ENCODE measurements at places on chromosomes 2 and 18. TPM values are rescaled to one million over a fixed set of nuclear protein-coding genes. Genes with fewer than 3 reads are reported as not detected.

GRCh38 chr18:62634458-62634857 lies 80.9 kb upstream of the PHLPP1 start:
- no peak for DNase-seq

- no peak for DNase-seq
Measured at GRCh38 chr18:62420151-62420512, 95.0 kb downstream of the TNFRSF11A start.

- no peak for DNase-seq
Measured at GRCh38 chr18:58175786-58176176, 131.8 kb downstream of the NEDD4L start.

GRCh38 chr18:75654851-75655751 lies 227.6 kb upstream of the SMIM21 start:
- peak; percentile 71 for DNase-seq

DNA sequence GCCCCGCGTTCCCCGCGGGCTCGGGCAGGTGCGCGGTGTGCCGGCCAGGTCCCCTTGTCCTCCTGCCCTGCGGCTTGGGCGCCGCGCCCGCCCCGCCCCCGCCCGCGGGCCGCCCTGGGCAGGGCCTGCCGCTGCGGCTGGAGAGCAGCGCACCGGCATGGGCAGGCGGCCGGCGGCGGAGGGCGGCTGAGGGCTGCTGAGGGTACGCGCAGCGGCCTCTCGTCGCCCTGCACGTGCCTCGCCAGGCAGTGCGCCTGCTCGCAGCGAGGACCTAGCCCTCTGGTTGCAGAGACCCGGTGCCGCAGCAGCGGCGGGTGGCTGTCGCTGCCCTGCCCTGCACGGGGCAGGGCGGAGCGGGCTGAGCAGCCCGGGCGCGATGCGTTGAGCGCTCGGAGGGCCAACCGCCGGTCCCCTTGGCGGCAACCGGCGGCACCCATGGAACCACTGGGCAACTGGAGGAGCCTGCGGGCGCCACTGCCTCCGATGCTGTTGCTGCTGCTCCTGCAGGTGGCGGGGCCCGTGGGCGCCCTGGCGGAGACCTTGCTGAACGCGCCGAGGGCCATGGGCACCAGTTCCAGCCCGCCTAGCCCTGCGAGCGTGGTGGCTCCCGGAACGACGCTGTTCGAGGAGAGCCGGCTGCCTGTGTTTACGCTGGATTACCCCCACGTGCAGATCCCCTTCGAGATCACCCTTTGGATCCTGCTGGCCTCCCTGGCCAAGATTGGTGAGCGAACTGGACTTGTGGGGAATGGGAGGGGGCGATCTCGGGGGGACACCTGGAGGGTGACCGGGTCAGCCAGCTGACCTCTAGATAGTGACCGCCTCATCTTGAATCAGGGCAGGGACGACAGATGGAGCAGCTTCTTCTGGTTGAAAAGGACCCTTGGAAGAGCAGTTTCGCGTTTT lies at the start of gene SLC9A2:
SLC9A2 (plus strand) TSS at position 140 of the 906 bp plus-strand sequence; CDS start at position 436, 296 bp downstream.
- no peak for DNase-seq

DNA sequence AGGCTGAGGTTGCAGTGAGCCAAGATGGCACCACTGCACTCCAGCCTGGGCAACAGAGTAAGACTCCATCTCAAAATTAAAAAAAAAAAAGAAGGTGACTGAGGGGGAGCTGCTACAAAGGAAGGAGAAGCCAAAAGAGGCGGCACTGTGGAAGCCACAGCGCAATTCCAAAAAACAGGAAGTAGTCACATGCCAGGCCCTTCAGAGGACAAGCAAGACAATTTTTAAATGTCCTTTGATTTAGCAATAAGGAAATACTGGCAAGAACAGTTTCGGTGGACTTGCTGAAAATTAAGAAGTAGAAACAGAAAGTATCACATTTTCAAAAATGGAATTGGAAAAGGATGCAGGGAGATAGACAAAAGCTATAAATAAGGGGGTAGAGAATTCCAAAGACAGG lies 122.8 kb downstream of the OSBPL1A start:
- DNase-seq = no peak

- no peak for DNase-seq
Measured at GRCh38 chr18:60022671-60023276, 123.0 kb downstream of the PMAIP1 start.

GRCh38 chr18:71760541-71760940 lies 783.6 kb downstream of the CBLN2 start:
- no peak for DNase-seq

DNA sequence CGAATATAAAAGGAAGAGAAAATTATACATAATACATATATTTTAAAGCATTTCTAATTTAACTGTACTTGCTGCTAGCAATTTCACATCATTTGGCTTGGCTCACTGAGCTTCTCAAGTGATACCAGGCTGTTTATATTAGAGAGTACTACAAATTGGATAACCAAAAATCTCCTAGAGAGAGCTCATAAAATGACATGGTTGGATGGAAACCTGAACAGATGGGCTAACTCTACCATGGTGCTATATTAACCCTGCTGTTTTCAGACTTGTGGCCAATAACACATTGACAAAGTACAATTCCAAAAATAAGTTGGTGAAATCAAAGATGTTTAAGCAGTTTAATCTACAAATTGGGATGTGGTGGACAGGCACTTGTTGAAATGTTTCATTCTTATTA lies 364.4 kb upstream of the GCFC2 start:
- DNase-seq = no peak

DNA sequence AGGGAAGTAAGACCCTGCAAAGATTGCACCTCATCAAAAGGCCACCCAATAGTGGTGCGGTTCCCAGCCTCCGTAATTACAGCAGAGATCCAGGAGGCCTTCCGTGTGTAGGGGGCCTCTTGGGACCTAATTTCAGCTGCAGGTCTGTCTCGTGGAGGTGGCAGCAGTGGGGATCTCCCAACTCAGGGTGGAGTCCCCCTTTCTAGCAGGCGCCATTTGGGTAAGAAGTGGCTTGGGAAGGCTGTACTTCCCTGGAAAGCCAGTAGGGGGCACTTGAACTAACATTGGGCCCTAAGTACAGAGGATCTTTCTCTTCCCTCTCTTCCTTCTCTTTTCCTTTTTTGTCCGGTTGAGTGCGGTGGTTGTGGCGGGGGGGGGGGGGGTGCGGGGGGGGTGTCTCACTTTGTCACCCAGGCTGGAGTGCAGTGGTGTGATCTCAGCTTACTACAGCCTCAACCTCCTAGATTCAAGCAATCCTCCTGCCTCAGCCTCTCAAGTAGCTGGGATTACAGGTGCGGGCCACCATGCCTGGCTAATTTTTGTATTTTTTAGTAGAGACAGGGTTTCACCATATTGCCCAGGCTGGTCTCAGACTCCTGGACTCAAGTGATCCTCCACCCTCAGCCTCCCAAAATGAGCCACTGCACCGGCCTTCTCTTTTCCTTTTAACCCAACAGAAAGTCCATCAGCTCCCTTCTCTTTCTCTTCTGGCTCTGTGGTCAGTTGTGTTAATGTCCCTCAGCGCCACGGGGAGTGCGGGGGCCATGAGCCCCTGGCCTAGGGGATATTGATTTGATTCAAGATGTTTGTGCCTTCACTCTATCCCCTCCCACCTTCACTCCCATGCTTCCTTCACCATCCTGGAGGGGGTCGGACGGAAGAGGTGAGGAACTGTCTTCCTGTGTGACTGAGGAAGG lies 32.0 kb downstream of the CENPO start:
- peak; percentile 51 for DNase-seq

DNA sequence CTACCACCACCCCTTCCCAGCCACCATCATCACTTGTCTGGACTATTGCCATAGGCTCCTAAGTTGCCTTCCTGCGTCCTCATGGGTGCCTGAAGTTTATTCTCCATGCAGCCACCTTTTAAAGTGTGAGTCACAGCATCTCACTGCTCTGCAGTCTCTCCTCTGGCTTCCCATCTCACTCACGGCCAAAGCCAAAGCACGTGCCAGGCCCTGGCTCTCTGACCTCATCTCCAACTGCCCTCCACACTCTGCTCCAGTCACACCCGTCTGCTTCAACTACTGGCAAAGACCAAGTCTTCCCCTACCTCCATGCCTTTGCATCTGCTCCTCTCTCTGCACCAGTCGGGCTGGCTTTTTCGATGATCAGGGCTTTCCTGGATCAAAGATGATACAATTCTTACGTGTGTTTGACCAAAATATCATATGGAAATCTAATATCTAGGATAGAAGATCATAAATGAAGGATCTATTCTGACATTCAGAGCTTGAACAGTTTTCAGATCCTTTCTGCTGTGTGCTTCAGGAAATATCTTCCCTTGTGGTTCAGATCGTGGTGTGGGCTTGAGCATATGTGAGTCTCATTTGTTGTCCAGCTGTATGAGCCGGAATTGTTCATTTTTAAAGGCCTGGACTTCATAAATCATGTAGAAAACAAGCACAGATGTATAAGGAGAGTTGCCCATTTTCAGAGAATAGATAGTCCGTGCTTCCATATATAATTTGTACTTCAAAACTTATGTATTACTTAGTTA lies 175.6 kb downstream of the PRKCE start:
- DNase-seq = no peak

- DNase-seq = no peak
Measured at GRCh38 chr2:161161074-161161706, 962 bp downstream of the TANK start.

GRCh38 chr2:101736861-101737291 lies 39.4 kb downstream of the MAP4K4 start:
- no peak for DNase-seq

- DNase-seq = no peak
Measured at GRCh38 chr2:225038231-225038523, 4.1 kb downstream of the DOCK10 start.

- no peak for DNase-seq
Measured at GRCh38 chr2:231634951-231635875, 42.5 kb downstream of the TEX44 start.

DNA sequence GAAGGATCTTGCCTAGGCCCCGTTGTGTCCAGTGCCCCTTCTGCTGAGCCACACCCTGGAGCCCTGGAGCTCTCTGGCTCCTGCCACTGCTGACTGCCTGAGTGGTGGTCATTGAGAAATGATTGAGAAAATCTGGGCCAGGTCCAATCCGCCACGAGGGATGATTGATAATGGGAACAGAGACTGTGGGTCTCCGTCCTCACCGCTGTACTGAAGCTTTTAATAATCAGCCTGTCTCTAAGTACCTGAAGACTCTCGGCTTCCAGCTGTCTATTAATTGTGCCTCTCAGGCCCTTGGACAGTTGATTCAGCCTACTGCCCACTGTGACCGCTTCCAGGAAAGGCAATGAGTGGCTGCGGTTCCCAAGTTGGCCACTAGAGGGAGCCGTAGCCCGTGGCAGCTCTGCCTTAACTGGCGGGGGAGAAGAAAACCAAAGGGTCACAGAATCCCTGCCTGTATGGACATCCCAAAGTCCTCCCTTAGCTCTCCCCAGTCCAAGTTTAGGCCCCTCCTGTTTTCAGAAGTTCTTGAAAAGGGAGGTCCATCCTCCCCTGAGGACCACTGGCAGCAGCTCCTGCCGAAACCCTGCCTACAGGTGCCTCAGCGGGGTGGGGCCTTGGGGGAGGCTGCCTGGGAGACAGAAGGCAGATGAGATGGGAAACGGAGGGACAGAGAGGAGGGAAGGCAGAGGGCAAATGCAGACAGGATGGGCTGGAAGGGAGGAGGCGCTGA lies 213.6 kb downstream of the TNS1 start:
- peak; percentile 93 for DNase-seq

GRCh38 chr2:69017835-69018234 lies 4.9 kb downstream of the ANTXR1 start:
- DNase-seq = no peak

DNA sequence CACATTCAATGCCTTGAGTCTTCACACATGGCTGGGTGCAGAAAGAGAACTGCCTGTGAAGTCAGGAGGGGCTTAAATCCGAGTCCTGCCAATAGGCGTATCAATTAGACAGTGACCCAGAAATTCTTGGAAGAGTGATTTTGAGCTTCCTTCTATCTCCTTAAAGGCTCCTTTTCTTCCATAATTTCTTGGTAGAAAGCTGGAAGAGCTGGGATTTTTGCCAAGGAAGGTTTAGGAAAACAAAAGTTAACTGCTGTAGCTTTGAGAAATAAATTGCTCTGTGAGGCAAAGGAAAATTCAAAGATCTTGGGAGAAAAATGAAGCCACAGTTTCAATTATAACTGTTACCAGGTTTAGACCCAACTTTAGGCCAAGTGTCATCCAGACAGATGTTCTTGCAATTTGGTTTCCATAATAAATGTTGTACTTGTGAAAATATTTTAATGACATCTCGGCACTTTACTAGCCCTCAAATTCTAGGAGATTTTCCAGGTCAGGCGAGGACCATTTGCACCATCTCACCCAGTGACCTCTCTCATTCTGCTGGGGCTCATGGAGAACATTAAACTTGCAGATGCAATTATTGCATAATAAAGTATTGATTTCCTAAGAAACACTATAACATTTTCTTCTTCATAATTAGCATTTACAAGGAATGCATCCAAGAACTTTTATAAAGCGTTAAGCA lies 329.7 kb upstream of the MEIS1 start:
- no peak for DNase-seq

DNA sequence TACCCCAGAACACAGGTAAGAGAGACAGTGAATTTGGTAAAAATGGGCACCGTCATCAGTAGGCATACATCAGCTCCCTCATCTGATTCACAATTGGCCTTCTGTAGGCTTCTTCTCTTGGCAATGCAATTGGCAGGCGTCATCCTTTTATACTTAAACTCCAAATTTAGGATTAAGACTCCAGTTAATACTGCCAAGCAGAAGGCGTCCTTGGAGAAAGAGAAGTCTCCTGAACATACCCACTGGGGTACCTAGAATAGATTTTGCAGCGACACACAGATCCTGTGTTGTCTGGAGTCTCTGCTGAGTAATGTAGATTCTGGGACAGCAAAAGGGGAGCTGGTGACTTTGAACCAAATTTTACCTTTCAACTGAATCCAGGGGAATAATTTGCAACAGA lies 592 bp upstream of the METAP1D start:
- no peak for DNase-seq

DNA sequence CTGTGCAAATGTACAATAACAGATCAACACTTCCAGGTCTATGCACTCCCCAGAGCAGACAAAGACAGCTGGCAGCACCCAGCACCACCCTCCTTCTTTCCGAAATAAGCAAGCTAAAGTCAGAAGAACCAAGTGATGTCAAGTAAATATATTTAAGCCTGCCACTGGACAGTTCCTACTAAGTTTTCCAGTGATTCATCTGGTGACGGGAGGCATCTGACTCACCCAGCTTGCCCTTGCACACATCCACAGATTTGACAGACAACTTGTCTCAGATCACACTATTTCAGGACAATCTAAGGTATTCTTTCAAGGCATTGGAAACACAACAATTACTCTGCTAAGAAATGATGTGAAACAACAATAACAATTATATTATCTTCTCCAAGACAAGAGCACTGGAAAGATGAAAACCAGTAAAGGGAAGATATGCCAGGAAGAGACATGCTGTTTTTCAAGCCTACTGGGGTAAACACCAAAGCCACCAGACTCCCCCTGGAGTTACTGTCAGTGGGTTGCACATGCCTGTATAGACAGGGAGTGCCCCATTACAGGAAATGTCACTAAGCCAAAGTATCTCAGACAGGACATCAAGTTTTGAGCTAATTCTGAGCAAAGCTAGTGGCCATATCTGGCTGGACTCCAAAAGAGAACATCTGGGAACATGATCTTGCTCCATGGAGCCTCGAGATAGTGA lies 287.9 kb upstream of the KLHL29 start:
- DNase-seq = no peak

Gene XDH
- 0.22 TPM for total RNA-seq

Gene HRH4
- total RNA-seq = 0.36 TPM

Gene RIT2
- total RNA-seq = not detected
